ENCODE measurements at places on chromosomes 4 and X.

DNA sequence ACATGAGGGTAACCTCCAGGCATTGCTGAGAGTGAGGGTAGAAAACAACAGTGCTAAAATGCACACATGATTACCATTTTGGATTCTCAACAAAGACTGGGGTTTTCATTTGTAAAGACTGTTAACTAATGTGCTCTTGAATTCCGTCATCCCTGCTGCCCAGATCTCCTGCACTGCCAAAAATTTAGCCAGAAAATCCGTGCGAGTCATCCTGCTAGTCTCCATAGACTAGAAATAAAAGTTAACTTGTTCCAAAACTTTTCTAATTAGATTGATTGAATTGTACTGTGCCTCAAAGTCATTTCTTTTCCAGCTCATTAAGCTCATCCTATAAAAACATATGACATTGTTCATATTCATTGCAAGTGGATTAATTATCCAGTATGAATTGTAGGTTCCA is 99.8 kb downstream of the ARSF start:
- DNase-seq = peak; percentile 19

DNA sequence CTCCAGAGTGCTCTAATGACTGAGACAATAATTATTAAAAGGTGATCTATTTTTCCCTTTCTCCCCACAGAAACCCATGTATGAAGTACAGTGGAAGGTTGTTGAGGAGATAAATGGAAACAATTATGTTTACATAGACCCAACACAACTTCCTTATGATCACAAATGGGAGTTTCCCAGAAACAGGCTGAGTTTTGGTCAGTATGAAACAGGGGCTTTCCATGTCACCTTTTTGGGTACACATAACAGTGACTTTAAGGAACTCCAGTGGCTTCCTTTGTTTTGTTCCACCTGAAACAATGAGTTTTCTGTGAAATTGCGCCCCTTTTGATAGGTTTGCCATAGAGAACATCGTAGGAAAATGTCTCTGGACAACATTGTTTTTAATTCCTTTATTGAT is 69.6 kb downstream of the KIT start:
- DNase-seq = no peak

DNA sequence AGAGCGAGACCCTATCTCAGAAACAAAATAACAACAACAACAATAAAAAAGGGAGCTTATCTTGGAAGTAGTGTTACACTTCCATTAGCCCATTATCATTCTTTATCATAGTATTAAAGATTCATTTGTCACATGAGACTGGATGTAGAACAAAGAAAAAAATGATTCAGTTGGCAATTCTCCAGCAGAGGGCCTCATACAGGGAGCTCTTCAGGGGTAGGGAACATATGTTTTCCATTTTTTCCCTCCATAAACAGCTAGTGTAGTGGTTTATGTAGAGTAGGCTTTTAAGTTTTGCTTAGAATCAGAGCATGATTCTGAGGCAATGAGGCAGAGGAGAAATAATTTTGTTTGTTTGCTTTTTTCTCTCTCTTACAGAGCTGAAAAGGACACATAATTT is 5.8 kb downstream of the CPE start:
- peak; percentile 87 for DNase-seq

- DNase-seq = no peak
Measured at GRCh38 chrX:148517176-148517575, 16.8 kb downstream of the AFF2 start.

DNA sequence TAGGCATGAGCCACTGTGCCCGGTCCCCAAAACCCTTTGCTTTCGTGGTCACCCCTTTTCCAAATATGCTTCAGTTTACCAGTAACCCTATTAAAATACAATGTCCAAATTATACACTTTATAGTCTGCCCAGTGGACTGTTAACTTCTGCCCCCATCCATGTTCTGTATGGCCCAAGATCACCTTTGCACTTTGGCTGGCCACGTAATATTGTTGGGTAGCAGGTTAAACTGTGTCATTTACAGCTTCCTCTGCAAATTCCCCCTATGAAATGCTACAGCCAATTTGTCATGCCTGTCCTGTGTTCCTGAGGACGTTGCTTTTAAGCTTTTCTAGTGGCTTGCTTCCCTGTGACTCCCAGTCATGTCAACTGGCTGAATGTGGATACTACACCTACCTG is 101.1 kb upstream of the IL13RA1 start:
- no peak for DNase-seq

GRCh38 chr4:138910914-138911336 is 104.7 kb upstream of the NOCT start:
- peak; percentile 16 for DNase-seq

DNA sequence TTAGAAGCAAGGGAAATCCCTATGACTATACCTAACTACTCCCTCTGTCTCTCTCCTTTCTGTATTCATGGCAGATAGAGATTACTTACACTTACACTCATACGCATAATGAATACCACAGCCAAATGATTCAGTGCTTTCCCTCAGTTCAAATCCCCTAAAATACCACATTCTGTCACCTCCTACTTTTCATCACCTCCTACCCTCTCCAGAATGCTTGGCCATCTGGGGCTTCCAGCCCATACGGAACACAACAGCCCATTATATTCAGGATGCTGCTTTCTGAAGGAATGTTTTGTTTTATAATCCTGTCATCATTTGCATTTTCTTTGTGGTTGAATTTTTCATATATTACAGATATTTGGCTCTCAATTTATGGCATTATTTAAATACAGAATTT is 361.6 kb downstream of the GRIA2 start:
- DNase-seq = no peak

DNA sequence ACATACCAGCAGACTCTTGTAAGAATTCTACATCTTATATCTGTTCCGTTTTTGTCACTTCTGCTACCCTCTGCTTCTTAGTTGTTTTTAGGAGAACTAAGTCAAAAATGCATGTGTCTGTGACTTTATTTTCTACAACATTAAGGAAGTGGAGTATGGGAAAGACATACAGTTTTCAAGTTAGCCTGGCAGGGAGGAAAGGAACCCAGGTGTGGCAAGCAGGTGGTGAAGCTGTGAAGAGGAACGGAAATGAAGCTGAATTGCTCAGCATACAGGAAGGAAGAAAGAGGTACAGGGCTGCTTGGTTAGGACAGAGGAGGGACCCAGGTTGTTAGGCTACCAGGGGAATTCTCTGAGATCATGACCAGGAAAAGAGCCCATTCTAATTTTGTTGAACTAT is 9.4 kb downstream of the GPRIN3 start:
- DNase-seq = no peak

- no peak for DNase-seq
Measured at GRCh38 chr4:10620935-10621488, 63.6 kb downstream of the CLNK start.

DNA sequence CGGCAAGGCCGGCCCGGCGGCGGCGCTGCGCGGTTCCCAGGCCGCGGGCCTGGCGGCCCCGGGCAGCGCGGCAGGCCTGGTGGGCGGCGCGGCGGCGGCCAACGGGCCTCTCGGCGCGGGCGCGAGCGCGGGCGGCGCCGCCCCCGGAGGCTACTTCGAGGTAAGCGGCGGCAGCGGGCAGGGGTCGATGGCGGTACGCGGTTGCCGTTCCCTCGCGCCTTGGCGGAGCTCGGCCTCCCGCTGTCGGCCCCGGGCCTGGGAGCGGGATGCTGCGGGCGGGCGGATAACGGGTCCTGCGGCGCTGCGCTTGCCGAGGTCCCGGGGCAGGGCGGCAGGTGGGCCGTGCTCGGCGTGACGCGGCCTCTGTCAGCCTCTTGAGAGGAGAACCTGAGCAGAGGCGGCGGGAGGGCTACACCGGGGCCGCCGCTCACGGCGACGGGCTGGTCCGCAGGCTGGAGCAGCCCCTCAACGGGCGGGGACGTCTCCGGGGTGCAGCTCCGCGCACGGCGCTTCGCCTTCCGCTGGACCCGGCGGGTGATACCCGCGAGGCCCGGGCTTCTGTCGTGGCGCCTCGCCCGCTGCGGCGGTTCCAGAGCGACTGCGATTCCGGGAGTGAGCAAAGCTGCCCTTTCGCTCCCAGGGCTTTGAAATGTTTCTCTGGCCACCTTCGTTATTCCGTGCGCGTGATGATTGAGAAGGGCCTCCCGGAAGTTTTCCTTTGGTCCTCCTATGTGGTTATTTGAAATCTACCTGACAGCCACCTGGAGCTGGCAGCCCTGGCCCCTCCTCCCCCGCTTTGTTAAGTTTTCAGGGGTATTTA is 774 bp downstream of the FAM193A start:
- DNase-seq = peak; percentile 9

DNA sequence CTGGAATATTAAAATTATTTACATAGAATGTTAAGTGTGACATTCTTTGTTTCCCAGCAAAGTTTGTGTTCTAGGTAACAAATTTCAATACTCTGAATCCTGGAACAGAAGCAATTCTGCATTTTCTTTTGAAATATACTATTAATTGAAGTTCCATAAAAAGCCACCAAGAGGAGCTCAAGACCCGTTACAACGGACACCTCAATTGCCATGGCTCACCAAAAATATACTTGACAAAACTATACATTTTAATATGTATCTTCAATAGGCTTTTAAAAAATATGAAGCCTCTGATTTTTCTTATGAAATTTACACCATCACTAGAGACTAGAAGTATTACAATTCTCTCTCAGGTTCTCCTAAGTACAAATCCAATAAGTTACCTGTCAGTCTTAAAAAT is 111.4 kb downstream of the NYX start:
- peak; percentile 24 for DNase-seq

GRCh38 chr4:78627046-78627965 is 75.7 kb downstream of the ANXA3 start:
- DNase-seq = no peak

DNA sequence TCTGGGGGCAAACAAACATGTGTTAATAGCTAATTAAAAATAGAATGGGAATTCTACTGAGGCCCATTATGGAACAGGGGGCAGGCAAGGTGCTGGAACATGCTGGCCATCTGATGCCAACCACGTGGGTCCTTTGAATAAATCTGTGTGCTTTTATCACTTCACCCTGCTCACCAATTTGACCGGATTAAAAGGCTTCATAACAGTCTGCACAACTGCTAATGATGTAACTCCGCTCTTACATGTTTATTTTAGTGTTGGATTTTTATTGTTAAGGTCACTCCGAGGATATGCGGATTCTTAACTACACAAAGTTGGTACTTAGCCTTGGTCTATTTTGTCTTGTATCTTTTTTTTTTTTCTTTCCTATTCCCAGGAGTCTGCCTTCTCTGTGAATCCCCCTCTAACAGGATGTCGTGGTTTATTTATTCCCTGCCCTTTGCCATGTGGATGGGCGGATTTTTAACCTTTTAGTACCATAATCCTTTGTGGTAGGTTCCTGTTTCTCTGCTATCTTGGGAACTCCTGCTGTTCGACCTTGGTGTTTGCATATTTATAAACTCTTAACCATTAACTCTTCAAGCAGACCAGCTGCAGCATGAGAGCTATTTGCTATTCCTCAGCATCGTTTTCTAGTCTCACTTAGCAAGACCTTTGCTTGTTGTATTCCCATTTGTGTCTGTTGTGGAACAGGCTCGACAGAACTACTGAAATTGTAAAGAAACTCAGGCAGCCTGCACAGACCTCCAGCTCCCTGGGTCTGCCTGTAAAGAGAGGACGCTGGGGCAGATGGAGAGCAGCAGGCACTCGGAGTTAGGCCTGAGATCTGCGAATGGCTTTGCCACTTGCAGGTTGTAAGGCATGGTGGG is 38.0 kb downstream of the TRIM2 start:
- DNase-seq = no peak

- DNase-seq = peak; percentile 41
Measured at GRCh38 chr4:157977086-157977485, 195.7 kb downstream of the GASK1B start.

- no peak for DNase-seq
Measured at GRCh38 chr4:117784266-117784665, 250.0 kb upstream of the NDST3 start.

DNA sequence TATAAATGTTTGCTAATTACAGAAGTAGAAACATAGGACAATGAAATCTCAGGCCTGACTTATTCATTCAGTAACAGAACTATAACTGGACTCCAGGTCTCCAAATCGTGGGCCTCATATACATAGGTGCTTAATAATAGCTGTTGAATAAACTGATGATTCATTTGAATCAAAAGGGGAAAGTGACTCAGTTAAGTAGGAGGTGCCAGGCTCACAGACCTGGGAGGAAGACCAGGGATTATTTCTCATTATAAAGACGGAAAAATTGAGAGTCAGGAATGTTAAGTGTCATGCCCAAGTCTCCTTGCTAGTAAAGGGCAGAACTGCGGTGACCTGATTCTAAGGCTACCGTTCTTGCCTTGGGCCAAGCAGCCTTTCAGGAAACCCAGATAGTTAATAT is 131.5 kb downstream of the HS3ST1 start:
- DNase-seq = peak; percentile 2

GRCh38 chr4:11603591-11604194 is 175.0 kb upstream of the HS3ST1 start:
- no peak for DNase-seq

- DNase-seq = no peak
Measured at GRCh38 chr4:37219242-37219641, 25.3 kb upstream of the NWD2 start.

GRCh38 chr4:151865744-151866591 is 105.2 kb upstream of the GATB start:
- DNase-seq = no peak

- no peak for DNase-seq
Measured at GRCh38 chr4:114310296-114310925, 288.2 kb upstream of the UGT8 start.

GRCh38 chrX:68345025-68345424 is 88.3 kb downstream of the OPHN1 start:
- DNase-seq = no peak

DNA sequence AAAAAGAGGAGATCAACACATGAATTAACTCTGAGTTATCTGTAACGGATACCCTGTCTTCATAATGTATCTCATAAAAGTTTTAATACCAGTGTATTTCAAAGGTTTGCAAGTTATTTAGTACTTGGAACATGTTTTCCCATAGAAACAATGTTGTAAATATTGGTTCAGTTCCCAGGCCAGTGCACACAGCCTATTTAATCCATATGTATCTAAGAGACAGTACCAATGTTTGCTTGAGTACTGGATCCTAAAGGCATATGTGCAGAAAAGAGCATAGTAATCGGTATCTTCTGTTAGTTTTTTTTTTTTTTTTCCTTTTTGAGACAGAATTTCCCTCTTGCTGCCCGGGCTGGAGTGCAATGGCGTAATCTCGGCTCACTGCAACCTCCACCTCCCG is 46.1 kb downstream of the SLIT2 start:
- no peak for DNase-seq

GRCh38 chr4:155529272-155529671 is 137.4 kb upstream of the GUCY1A1 start:
- peak; percentile 30 for DNase-seq

DNA sequence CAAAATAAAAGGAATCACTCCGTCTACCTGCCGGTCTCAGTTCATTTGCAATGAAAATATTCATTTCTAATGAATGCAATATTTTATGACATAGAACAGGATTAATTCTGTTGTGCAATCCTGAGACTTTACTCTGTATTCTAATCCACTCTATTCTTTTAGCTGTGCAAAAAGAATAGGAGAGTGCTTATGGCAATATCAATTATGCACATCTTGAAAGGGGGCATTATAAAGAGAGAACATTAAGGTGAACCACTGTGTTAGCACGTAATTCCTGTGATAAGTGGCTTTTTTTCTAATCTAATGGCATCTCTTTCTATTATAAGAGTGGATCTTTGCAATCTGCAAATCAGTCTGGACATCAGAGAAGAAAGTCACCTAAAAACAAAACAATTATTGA is 99.5 kb downstream of the KCNIP4 start:
- DNase-seq = no peak

- peak; percentile 47 for DNase-seq
Measured at GRCh38 chrX:154348114-154348531, 26.3 kb downstream of the FLNA start.

- no peak for DNase-seq
Measured at GRCh38 chrX:24920769-24921168, 95.0 kb downstream of the ARX start.

Measured in fibroblast of upper back skin (primary cell).